ENCODE measurements at places on chromosomes 6 and 20.
A peak's percentile ranks its signal among the peaks of the same experiment; 100 is the strongest.

- DNase-seq, result no peak
These were observed 136.6 kb downstream of the DTNBP1 start for GRCh38 chr6:15526212-15526701.

DNA sequence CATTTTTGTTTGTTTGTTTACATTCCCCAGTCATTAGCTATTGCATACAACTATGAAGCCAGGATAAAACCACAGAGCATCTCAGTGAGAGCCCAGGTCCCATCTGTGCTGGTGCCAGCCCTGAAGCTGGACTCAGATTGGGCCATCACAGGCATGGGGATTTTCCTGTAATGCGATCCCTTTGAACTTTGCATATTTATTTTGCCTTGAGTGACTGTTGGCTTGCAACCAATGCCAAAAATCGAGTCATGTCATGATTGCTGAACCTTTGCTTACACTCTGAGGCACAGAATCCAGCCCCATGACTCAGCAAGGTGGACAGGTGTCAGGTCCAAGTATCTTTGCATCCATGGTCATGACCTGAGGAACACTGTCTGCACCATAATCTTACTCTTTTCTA lies 46.2 kb upstream of the GGTLC1 start:
- no peak for DNase-seq

DNA sequence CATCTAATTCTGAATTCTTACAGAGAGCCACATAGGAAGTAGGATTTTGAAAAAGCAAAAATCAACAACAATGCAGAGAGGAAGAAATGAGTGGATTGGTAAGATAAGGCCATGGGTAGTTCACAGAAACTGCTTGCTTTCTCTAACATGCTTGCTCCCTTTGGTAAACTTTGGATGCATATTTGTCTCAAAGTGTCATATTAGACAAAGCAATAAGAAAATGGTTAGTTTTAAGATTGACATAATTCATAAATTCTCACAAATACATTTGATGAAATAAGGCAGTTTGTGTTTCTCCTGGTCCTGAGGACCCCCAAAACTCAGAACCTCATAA lies 31.7 kb downstream of the UTRN start:
- DNase-seq, result no peak

DNA sequence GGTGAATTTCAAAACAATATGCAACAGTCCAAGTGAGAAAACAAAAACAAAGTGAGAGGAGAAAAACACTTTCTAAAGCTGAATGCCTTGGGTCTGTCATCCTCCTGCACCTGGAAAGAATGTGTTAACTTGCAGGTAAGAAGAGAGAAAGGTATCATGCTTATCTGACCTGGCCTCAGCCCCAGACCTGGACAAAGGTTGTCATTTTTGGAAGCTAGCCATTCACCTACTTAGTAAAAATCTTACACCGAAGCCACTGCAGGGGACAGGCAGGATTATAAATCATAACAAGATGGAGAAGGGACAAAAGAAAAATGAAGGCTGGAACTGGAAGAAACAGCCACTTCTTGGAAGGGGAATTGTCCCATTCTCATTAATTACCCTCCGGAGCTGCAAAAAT lies 69.4 kb downstream of the GFOD1 start:
- DNase-seq, result no peak

- DNase-seq, result no peak
These were observed 645.9 kb upstream of the CITED2 start for GRCh38 chr6:140020207-140020791.

GRCh38 chr6:6518631-6519427 lies 69.7 kb upstream of the LY86 start:
- no peak for DNase-seq

- DNase-seq, result peak; percentile 20
These were observed 103.3 kb downstream of the TNFAIP3 start for GRCh38 chr6:137970368-137970767.

- no peak for DNase-seq
These were observed 159.8 kb downstream of the PREX1 start for GRCh38 chr20:48667889-48668413.

GRCh38 chr20:37669062-37669772 lies 24.6 kb upstream of the CTNNBL1 start:
- DNase-seq, result no peak

- no peak for DNase-seq
These were observed 22.2 kb upstream of the POU3F2 start for GRCh38 chr6:98812220-98812619.

Data from activated CD8-positive, alpha-beta memory T cell treated with anti-CD3 and anti-CD28 coated beads, Interleukin-2, amount 50 U/mL, for 4 hours (primary cell).